ENCODE measurements at places on chromosomes 12 and 14.

DNA sequence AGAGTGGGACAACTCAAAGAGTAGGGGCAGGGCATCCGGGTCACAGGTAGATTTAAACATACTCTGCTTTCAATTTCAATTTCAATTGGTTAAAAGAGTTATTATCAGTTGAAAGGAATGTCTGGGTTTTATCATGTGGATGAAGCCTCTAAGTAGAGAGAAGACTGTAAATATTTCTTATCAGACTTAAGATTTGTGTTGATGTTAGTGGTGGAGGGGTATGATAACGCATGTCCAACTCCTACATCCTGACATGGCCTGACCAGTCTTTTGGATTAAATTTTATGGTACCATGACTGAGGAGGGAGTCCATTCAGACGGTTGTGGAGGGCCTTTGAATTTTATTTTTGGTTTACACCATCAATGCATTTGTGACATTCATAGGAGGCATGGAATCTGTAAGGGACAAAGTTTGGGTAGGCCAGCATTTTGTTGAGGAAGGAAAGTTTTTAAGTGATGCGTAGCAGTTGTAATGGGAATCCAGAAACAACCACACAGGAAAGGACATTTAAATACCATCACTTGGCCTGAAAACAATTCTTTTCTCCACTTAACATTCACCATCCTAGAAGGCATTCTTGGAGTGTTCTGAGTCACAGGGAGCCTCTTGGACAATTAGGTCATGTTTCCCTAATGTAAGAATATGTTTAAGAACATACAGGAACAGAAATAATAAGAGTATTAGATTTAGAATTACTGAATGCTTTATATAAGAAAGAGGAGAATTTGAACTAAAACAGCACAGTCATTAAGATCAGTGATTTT is 371.9 kb downstream of the ATP23 start:
- DNase-seq = no peak

GRCh38 chr12:109301643-109302168 is 7.4 kb downstream of the FOXN4 start:
- DNase-seq = no peak

DNA sequence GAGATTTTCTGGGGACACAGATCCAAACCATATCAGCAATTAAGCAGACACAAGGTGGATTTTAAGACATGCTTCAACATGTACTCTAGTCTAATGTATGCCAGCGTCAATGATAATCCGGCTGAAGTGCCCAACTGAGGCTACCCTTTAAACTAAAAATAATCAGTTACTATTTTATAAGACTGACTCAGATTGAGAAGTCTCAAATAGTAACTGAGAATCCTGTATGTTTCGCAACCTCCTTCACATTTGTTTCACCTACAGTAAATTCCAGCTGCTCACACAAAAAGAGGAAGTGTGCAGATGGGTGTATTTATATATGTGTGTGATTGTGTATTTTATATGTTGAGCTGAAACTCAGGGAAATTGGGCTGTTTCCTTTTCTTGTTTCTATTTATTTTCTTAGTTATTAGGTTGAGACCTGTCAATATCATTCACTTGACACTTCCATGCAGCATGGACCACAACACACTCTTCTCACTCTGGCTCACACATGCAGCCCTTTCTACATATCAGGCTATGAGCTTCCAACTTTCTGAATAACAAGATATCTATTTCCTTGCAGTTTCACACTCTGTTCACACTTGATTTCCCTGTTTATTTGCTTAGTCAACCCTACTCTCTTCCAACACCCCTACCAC is 1224.9 kb upstream of the TMEM132C start:
- DNase-seq = no peak

DNA sequence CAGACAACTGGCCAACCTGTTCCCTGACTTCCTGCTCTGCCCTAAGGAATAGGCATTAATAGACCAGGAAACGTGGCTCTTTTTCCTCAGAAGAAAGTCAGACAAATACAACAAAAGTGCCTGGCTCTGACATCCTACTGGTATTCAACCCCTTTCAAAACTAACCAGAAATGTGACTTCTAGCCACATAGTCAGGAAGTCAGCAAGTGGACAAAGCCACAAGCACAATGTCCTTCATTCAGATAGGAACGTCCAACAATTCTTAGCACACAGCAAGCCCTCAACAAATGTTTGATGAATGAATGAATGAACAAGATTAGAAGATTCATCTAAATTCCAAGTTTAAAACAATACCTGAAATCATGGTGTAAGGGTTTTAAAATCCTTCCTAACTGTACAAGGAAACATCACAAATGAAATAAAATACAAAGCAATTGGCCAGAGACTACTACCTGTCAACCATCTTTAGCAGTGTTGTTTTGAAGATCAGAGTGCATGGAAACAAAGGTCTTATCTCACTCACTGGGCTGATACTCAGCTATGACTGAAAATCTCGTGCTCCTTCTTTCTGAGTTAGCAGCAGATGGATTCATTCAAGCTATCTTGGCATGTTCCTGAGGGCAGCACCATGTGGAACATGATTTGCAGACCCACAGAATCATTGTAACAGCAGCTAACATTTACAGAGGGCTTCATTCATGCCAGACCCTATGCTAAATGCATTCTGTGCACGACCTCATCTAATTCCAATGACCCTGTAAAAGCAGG is 16.5 kb downstream of the APPL2 start:
- DNase-seq = no peak

DNA sequence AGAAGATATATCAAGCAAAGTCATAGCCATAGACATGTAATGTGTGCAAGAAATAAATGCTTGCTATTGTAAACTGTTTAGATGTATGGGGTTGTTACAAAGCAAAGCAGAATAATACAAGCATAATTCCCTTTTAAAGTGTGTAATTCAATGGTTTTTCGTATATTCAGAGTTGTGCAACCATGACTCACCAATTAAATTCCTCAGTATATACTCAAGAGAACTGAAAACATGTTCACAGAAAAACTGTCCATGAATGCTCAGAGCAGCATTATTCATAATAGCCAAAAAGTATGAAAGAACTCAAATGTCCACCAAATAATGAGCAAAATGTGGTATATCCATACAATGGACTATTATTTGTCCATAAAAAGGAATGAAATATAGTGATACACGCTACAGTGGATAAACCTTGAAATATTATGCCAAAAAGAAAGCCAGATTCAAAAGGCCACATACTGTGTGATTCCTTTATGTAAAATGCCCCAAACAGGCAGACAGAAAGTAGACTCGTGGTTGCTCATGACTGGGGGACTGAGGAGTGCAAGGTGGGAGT is 9.3 kb downstream of the GXYLT1 start:
- DNase-seq = no peak

DNA sequence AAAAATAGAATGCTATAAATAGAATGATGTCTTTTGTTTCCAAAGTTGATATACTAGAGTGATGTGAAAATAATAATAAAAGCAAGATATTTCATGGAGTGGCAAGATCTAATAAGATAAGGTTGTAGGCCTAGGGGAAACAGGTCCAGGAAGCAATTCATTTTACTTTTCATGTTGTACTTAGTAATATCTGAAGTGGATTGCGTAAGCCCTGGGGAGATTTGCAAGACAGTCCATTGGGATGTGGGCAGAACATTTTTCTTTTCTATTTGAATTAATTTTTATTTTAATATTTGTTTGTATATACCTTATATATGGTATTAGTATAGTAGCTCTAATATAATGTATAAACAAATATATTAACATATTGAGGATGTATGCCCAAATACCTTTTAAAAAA is 7.5 kb downstream of the NUBPL start:
- DNase-seq = no peak

GRCh38 chr14:90788031-90788430 is 28.2 kb downstream of the TTC7B start:
- no peak for DNase-seq

- no peak for DNase-seq
These were observed 133.6 kb upstream of the SLC38A2 start for GRCh38 chr12:46506198-46506597.

DNA sequence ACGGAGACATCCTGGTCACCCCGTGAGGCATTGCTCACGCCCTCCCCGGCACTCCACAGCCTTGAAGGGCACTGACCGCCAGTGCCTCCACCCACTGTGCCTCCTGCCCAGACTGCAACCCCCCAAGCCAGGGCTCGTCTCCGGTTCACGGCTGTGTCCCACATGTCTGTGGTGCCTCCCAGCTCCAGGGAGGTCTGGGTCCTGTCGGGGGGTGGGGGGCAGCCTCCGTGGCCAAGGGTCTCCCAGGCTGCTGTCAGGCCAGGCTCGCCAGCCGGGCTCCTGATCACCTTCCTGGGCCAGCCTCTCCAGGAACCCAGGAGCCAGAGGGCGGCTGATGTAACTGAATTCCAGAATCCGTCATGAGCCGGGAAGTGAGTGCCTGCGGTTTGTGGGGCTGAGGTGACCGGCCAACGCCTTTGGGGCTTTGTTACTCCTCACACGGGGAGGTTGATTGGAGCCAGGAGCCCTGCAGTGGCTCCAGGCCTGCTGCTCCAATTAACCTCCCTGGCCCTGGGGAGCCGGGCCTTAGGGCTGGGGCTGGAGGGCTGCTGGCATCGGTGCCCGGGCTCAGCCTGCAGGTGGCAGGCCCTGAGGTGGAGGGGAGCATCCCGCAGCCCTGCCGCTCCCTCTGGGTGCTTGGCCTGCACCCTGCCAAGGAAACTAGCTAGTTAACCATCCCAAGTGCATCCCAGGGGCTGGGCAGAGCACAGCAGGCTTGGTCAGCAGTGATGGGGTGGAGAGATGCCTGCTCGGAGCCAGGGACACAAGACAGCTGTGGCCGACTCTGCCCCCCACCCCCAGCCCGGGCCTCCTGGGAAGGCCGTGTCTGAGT is 36.4 kb upstream of the FBRSL1 start:
- no peak for DNase-seq

- no peak for DNase-seq
These were observed 305 bp upstream of the SLC16A7 start for GRCh38 chr12:59595565-59595882.

- DNase-seq = no peak
These were observed 192.5 kb downstream of the KTN1 start for GRCh38 chr14:55772486-55772885.

GRCh38 chr12:112466011-112466422 is 47.3 kb downstream of the PTPN11 start:
- DNase-seq = peak; percentile 0

DNA sequence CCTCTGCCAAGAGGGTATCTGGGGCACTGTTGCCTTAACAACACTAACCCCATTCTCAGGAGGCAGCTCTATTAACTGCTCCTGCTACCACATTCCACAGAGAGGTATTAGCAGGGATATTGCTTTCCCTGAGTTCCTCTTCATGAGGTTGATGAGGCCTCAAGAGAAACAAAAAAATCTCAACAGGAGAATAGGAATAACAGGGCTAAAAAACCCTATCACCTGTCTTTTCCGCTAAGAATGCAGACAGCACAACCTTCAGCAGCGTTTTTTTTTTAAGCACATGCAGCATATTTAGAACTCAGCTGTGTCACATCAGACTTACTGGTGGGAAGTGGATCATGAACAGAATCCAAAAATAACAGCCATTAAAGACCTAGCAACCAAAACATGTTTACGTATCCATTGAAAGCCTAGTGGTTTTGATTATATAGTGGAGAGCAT is 29.2 kb downstream of the ATF7 start:
- no peak for DNase-seq

DNA sequence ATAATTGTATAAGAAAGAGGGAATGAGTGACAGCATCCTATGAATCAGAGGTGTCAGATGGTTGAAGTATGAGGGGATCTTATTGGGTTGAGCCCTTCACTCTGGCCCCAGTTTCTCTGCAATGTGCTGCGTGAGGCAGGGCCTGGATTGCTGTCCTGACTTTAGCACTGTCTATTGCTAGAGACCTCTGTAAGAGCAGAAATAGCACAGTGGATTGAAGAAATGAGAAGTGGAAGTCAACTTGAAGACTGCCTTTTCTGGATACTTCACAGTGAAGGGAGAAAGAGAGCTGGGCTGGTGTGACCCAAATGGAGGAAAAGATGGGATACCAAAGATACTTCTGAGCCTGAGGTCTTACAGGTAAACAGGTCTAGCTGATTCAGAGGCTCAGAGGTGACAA is 5.8 kb downstream of the ASCL4 start:
- DNase-seq = no peak

GRCh38 chr12:29147731-29148595 is 1.1 kb upstream of the FAR2 start:
- DNase-seq = no peak

DNA sequence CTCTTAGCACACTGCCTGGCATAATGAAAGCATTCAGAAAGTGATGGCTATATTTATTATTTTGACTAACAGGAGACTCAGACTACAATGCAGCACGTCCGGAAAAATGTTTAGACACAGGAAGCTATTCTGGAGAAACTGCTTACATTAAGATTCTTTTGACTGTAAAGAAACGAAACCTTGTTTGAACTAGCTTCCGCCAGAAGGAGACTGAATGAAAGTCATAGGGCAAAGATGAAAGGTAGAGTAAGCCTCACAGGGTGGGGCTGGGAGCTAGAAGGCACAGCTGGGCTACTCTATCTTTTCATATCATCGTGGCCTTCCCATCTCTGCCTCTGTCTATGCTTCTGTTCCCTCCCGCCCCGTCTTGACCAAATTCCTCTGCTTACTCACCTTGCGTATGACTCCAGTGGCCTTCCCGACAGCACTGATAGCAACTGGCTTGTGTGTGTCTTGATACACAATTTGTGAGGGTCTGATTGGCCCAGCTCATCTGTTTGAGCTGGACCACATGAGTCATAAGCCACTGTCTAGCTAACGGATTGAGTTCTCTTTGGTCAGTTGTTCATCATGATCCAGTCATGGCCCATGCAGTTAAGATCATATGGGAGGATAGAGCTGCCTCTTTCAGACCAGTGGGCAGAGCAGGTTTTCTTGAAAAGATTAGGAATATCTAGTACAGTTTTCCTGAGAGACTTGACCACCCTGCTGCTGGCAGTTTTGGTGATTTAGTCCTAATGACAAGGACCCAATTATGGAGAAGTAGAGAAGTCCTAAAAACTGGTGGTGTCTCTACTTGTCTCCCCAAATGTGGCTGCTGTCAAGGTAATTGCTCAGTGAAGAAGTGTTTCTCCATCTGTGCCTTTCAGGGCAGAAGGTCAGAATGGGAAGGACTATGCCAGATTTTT is 151.5 kb upstream of the SLC38A2 start:
- no peak for DNase-seq

GRCh38 chr12:96698521-96698920 is 208.5 kb upstream of the NEDD1 start:
- DNase-seq = no peak

- DNase-seq = no peak
These were observed 2.1 kb downstream of the DIP2B start for GRCh38 chr12:50506753-50507473.

DNA sequence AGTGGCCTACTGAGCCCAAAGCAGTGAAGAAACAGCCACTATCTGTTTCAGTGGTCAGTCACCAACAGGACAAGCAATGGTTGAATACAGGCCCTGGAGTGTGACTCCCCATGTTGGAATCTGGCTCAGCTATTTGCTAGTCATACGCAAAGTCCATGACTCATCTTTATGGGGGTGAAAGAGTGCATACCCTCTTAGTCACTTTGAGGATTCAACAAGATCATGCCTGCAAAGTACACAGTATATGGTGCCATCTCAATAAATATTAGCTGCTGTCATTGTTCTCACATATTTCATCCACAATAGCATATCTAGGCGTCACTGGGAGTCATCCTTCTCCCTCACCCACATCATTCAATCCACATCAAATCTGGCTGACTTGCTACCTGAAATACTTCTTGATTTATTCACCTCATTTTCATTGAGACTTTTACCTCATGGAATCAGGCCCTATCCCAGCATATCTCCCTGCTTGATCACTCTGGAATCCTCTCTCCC is 26.4 kb upstream of the STAB2 start:
- DNase-seq = no peak

- no peak for DNase-seq
These were observed 8.2 kb downstream of the SIX1 start for GRCh38 chr14:60640859-60641741.

- no peak for DNase-seq
These were observed 8.9 kb upstream of the CLEC6A start for GRCh38 chr12:8446642-8447547.

Measured in NCI-H1436 treated with DMSO at 0.1 percent for 48 hours (cell line).